ENCODE measurements at places on chromosomes 11 and 22.

DNA sequence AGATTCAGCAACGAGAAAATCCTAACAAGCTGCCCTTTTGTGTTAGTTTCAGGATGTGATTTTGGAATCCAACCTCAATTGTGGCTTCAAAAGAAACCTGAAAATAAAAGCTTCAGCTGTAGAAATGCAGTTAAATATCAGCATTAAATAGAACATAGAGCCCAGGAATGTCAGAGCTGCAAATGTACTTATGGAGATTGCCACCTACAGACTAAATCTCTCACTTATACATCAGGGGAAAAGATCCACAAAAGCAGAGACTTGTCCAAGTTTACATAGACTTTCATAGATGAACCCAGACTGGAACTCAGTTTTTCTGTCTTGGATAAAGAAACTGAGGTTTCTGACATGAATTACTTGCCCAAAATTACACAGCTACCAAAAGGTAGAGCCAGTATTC is 446.6 kb downstream of the DLG2 start:
- DNase-seq = no peak

DNA sequence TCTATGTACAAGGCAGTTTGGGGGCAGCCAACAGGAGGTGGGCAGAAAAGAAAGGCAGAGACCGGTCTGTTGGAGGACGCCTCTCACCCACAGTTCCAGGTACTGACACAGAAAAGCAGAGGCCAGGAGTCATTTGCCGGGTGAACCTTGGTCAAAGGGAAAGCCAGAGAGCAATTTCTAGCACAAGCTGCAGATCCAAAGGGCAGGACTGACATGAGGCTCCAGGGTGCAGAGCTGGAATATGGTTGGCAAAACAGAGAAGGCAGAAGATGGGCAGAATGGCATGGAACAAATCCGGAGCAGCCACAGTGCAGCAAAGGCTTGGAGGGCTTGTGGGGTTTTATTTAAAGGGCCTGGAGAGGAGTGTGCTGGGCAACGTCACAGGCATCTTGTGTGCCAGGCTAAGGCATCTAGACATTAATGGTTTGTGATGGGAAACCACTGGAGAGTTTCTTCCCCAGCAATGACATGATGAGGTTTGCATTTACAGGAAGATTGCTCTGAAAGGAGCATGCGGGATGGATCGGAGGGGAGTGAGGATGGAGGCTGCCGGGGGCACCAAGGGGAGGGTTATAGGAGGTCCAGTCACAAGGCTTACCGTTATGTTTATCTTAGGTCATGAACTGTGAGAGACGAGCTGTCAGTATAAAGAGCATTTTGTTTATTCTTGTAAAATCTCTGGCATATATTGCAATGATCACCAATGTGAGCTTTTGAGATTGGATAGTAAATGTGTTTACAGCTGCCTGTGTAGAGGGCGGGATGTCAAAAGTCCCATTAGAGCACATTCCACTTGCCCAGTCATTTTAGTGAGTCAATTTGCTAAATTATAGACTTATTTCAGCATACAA is 5.7 kb upstream of the MMP20 start:
- DNase-seq = no peak

- peak; percentile 17 for DNase-seq
Observed at GRCh38 chr11:123654566-123655081, at the start of gene SCN3B. SCN3B (minus strand) TSS chr11:123654624; CDS start chr11:123653801, 823 bp downstream.

- DNase-seq = no peak
Observed at GRCh38 chr11:112634551-112634950, 326.7 kb upstream of the NCAM1 start.

- no peak for DNase-seq
Observed at GRCh38 chr22:30906411-30906810, 62.2 kb downstream of the MORC2 start.

DNA sequence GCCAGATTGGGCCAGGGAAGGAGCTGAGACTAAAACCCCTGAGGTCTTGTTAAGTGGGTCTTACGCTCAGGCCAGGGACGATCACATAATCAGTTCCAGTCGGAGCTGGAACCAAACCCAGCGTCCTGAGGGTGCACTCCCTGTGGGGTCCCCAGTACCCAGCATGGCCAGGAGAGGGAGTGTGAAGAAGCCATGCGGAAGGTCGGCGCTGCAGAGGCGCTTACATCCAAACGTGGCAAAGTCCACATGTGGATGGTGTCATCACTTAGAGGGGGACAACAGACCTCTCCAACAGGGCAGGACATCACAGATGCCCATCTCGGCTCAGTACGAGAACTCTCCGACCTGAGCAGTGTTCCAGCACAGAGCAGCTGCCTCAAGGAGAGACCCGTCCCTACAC is 8.3 kb downstream of the ATP5MGL start:
- DNase-seq = no peak

- DNase-seq = no peak
Observed at GRCh38 chr22:41123151-41123550, 30.8 kb downstream of the EP300 start.

DNA sequence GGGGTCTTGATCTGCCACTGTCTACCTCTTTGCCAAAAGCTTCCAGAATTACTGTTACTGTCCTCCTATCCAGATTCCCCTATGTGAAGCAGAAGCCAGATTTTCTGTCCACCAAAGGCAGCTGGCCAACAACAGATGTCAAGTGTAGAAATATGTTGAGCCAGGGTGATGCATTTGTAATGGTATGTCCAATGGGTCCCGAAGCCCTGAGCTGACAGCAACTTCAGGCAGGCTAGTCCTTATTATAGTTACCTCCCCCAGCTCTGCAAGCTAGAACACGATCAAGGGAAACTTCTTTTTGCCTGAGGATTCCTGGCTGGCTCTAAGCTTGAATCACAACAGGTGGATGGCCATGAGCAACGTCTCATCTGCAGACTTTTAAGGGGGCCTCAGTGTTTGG is 10.2 kb downstream of the PAMR1 start:
- peak; percentile 67 for DNase-seq

GRCh38 chr11:3950996-3951660 is 95.7 kb downstream of the STIM1 start:
- no peak for DNase-seq

DNA sequence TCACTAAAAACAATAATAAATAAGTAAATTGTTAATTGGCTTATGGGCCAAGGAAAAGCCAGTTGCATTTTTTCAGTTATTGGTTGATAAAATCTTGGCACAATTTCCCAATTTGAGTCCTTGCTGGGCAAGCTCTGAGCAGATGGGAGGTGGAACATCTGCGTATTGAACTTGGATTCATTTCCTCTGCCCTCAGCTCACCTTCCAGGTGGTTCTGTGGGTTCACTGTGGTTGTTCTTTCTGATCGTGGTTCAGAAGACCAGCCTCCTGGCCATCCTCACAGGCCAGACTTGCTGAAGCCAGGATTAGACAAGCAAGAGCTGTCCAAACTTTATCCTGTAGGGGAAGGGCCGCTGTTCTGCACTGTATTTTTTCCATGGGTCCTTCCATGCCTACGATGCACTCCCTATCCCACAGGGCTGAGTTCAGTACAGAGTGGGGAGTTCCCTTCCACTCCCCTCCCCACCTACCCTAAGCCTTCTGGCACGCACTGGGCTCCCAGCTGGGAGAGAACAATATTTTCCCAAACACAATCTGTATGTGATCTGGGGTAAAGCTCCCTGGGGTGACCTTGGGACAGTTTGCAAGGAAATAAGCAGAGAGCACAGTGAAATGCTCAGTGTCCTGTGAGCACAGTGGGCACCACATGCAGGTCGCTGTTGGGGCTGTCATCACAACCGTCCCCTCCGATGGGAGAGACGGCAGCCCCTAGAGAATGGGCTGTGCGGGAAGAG is 43.5 kb upstream of the TP53I11 start:
- no peak for DNase-seq

- DNase-seq = no peak
Observed at GRCh38 chr11:115739878-115740277, 235.7 kb upstream of the CADM1 start.

DNA sequence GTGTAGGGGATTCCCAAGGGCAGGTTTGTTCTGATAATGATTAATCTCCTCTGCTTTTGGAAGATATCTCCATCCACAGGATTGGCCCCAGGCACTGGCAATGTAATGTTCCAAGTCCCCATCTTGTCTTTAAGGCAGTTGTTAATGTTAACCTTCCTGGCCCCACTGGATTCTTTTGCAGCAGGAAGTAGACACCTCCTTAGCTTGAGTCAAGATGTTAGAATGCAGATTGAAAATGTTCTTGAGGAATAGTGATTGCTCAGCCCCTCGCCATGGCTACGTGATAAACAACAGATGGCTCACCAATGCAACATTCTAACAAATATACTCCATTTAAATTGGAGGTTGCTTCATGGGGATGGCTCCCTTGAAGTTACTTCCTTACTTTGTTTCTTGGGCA is 7.3 kb downstream of the HEPHL1 start:
- no peak for DNase-seq

DNA sequence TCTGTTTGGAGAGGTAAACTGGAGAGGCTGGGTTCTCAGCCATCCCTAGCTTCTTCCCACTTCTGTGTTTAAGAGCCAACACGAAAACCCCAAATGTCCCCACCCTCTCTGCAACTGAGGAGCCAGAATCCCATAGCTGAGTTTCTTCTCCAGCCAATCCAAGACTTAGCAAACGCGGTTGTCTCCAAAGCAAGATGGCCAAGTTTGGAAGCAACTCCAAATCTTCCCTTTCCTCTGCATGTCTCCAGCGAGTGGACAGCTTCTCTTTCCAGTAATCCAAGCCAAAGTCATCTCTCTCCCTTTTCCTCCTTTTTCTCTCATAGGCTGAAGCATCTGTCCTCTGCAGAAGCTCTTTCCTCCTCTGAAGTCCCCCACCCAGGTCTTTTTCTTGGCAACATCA is 539.2 kb downstream of the MIAT start:
- no peak for DNase-seq

GRCh38 chr11:117299351-117300282 is 8.5 kb downstream of the BACE1-AS start:
- DNase-seq = no peak

- no peak for DNase-seq
Observed at GRCh38 chr11:72629266-72629665, 45.0 kb downstream of the PDE2A start.

- no peak for DNase-seq
Observed at GRCh38 chr11:100404907-100405306, 282.2 kb upstream of the ARHGAP42 start.

GRCh38 chr22:31852691-31853421 is 91.5 kb upstream of the YWHAH start:
- DNase-seq = no peak

GRCh38 chr11:12599408-12600143 is 74.6 kb upstream of the TEAD1 start:
- DNase-seq = no peak

DNA sequence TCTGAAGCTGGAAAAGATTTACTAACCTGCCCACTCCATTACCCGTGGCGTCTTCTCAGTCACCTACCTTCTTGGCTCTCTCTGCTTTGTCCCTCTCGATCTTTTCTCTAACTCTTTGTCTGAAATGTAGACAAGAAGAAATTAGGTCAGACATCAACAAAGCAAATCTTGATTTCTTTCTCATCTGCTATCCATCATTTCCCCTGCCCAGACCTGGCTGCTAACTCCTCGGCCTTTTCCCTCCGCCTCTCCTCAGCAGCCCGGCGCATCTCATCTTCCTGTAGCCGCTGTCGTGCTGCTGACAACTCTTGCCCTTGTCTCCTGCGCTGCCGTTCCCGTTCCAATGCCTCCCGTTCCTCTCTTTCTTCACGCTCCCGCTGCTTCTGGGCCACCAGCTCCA is 1.2 kb downstream of the UBXN1 start:
- no peak for DNase-seq

DNA sequence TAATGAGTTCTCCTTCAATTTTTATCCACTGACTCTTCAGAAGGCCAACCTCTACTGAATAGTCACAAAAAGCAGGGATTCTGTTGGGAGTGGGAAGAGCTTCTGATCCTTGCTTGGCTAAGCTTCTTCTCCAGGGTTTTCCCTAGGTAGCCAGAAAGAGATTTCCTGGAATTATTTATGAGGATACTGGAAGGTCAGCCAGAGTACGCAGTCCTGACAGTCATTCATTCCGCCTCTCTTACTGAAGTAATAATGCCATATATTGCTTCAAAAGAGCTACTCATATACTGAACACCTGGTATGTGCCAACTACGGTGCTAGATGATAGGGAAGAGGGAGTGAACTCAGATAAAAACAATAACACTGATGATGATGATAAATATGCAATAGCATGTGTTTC is 116.1 kb downstream of the CCDC34 start:
- DNase-seq = no peak

- DNase-seq = no peak
Observed at GRCh38 chr11:118602331-118602730, 5.1 kb upstream of the PHLDB1 start.

GRCh38 chr11:33682019-33682418 is 18.6 kb downstream of the C11orf91 start:
- DNase-seq = no peak

DNA sequence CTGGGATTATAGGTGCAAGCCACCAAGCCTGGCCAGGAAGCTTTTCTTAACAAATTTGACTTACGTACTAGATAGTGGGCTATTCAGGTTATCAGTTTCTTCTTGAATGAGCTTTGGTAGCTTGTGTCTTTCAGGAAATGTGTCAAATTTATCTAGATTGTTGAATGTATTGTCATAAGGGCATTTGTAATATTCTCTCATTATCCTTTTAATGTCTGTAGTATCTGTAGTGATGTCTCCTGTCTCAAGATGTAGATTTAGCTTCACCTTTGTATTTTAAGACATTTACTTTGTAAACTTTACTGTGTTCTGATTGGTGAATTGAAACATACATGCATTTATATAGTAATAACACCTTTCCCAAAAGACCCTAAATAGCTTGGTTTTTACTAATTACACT is 20.7 kb downstream of the ARHGAP8 start:
- DNase-seq = no peak

DNA sequence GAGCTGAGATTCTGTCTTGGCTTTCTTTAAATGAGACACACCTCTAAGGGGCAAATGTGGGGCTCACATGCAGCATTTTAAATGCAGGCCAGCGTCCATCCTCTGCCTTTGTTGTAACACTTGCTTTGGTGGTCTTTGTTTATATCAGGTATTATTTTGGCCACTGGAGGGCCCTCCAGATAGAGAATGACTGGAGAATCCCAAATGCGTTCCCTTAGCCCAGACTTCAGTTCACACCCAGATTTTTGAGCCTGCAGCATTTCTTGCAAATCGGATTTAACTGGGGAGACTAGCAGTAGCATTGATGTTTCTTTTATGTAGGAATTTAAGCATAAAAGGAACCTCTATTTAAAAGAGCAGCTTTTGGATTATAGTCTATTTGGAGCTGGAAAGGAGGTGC is 200.2 kb upstream of the SORL1-AS1 start:
- DNase-seq = peak; percentile 42

- DNase-seq = no peak
Observed at GRCh38 chr22:19396934-19397733, 34.4 kb downstream of the HIRA start.

DNA sequence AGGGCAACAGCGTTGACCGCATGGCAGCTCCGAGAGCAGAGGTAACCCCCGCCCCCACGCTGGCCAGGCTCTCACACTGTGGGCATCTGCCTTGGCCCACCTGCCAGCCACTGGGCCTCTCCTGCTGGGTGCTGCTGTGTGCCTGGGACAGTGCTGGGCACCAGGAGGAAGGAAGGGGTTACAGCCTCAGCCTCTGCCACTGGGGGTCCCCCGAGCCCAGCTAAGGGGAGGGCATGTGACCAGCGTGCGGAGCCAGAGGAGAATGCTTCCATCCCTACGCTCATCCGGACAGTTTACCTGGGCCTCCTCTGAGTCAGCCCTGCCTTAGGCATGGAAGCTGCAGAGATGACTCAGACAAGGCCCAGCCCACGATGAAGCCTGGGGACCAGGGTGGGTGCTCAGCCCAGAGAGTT is 10.9 kb downstream of the NCF4 start:
- no peak for DNase-seq
